GM12878 (cell line): ENCODE measurements at places on chromosomes 12 and 14. TPM values are rescaled to one million over a fixed set of nuclear protein-coding genes. Genes with fewer than 3 reads are reported as not detected.

GLTP gene
- total RNA-seq = 21.9 and 23.9 TPM in 2 replicates

DNA sequence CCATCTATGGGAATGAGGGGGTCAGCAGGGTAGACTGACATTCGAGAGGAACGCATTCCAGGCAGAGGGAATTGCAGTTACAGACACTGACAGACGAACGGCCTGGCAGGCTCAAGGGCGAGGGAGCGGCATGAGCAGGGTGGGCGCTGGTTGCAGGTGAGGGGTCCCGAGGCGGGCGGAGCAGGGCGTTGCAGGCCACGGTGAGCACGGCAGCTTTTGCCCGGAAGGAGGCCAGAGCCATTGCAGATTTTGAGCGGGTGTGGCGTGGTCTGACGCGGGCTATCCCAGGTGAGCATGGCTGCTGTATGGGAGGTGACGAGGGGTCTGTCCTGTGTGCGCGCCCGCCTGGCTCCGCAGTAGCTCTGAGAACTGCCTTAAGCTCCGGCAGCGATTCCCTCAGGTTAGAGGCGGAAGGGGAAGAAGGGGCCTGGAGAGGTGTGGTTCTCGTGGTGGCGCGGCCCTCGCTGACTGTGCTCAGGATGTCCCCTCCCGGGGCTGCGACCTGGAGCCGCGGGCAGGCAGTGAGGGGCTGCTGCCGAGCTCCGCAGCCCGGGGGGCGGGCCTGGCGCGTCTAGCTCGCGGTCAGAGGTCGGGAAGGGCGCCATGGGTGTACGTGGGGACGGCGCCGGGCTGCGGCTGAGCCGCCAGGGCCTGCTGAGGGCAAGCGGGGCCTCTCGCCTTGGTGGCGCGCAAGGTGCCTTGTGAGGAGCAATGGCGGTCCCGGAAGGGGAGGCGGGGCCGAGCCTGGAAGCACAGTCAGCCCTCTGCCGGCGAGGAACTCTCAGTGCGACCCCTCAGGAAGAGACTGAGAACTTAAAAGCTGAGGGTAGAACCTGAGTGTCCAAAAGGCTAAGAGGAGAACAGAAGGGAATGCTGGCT lies 177.1 kb downstream of the CACNA1C start:
- H3K36me3 ChIP-seq = no peaks in the 10 kb centered on the region
- H3K27me3 ChIP-seq = no peaks in the 10 kb centered on the region
- no peak overlapping the region for H3K4me3 ChIP-seq
- H3K27ac ChIP-seq = no peak overlapping the region
- no peaks in the 10 kb centered on the region for H3K4me1 ChIP-seq
- DNase-seq = no peak

GRCh38 chr12:47591361-47591791 lies 114.5 kb downstream of the RPAP3 start:
- no peak overlapping the region for H3K27ac ChIP-seq
- H3K4me3 ChIP-seq = no peak overlapping the region
- no peak for DNase-seq
- no peaks in the 10 kb centered on the region for H3K36me3 ChIP-seq

GRCh38 chr12:113116875-113117274 lies 18.7 kb downstream of the RASAL1 start:
- no peaks in the 10 kb centered on the region for H3K36me3 ChIP-seq
- H3K27me3 ChIP-seq = no peaks in the 10 kb centered on the region; the same call in 1 of the 2 replicates
- no peak for DNase-seq
- H3K4me1 ChIP-seq = no peaks in the 10 kb centered on the region

KIF5A gene
- 2.2 and 2.9 TPM in 2 replicates for total RNA-seq

DNA sequence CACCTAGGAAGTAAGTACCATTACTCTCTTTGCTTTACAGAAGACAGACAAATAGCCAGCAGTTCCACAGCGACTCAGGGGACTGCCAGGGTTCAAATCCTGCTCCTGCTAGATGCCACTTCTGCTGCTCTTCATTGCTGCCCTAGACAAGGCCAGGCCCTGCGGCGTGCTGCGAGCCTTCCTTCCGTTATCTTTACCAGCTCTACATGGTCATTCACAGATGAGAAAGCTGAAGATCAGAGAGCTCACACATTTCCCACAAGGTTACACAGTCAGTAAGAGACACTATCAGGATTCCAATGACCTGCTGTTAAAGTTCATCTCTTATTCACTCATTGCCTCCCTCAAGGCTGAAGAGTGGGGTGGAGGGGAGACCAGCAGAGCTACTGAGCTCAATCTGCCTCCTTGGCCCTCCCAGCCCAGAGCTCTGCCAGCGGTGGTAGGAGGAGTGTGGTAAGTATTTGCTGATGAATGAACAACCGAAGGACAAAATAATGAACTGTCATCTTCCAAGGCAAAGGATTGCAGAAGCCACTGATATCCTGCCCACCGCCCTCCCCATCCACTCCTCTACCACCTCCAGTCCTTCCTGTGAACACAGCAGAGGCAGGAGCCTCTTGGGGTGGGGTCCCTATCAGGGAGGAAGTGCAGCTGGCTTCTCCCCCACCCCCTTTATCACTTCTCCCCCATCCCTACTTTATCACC lies 14.6 kb upstream of the HDAC7 start:
- peaks cover 54% of the 10 kb centered on the region for H3K4me1 ChIP-seq
- no peak for DNase-seq

TPH2 gene
- not detected in 2 replicates for total RNA-seq

TMEM63C gene
- 0.74 and 1.3 TPM in 2 replicates for total RNA-seq

- H3K4me1 ChIP-seq = peaks cover 2% of the 10 kb centered on the region; the same call in 1 of the 2 replicates
- no peak overlapping the region for H3K27ac ChIP-seq
- H3K27me3 ChIP-seq = no peaks in the 10 kb centered on the region
- no peak overlapping the region for H3K4me3 ChIP-seq
These were observed 23.8 kb downstream of the NFKBIA start for GRCh38 chr14:35380794-35381193.

GRCh38 chr12:76080729-76081415 lies 3.6 kb downstream of the NAP1L1 start:
- 0 out of 2 replicates have a peak, but pooled peaks cover 2% of the 10 kb centered on the region for H3K36me3 ChIP-seq
- peaks cover 7% of the 10 kb centered on the region; the same call in 1 of the 2 replicates for H3K4me1 ChIP-seq
- H3K27me3 ChIP-seq = no peaks in the 10 kb centered on the region
- DNase-seq = no peak

SMCO2 gene
- 0.27 and 1.0 TPM in 2 replicates for total RNA-seq

- H3K27me3 ChIP-seq = no peaks in the 10 kb centered on the region
- peaks cover 19% of the 10 kb centered on the region for H3K4me1 ChIP-seq
- no peak overlapping the region for H3K27ac ChIP-seq
- DNase-seq = no peak
- H3K4me3 ChIP-seq = no peak overlapping the region
These were observed 225.4 kb downstream of the PTPRO start for GRCh38 chr12:15547691-15548090.

DNA sequence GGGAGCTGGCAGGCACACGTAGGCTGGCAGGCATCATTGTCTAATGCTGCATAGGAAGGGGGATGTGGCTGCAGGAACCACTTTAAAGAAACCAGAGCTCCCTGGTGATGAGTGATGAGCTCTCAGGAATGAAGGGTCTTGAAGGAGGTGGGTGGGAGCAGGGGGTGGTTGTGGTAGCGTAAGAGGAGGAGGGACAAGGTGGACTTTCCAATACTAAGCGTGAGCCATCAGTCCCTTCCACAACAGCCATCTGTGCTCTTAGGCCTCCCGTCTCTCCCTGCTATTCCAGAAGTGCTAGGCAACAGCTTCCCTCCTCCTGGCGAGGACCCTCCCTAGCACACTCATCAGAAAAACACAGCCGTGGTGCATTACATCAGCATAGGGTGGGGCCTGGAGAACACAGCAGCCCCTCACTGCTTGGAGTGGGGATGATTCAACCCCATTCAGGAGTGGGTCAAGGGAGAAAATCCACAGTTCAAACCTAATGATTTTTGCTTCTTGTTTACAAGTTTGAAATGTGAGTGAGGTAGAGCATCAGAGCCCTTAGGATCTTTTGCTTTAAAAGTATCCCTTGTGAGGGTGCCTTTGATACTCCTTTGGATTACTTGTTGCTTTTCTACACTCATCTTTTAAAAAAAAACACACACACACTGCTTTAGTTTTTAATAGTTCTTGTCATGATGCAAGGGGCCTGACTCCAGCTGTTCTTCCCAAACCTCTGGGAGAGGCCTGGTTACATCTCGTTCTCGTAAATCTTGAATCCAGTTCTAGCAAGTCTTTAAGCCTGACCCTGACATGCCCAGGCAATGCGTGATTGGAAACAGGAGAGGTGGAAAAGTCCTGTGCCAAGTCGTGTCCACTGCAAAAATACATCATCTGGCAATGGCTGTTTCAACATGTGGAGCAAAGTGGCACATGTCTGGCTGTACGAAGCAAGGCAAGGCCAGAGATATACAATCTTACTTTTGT lies 356.4 kb upstream of the DDHD1 start:
- no peak overlapping the region for H3K27ac ChIP-seq
- H3K36me3 ChIP-seq = no peaks in the 10 kb centered on the region
- no peak for DNase-seq
- no peaks in the 10 kb centered on the region for H3K4me1 ChIP-seq
- H3K4me3 ChIP-seq = no peak overlapping the region

DNA sequence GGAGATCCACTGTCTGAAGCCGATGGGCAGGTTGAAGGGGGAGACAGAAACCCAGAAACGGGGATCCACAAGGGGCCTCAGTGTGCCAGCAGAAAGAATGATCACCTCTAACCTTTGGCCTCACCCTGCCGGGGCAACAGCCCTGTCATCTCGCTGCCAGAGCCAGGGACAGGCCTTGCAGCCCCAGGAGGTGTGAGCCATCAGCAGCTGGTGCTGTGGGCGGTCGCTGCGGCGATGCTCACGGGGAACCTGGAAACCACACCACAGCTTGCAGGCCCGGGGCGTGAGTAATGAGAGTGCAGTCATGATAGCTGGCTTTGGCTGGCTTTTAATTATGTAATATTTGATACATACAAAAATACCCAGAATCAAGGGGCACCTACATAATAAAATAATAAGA lies 4.7 kb upstream of the TTC7B start:
- H3K36me3 ChIP-seq = no peaks in the 10 kb centered on the region
- no peaks in the 10 kb centered on the region for H3K4me1 ChIP-seq
- no peak for DNase-seq
- peaks cover 2% of the 10 kb centered on the region for H3K27me3 ChIP-seq
- no peak overlapping the region for H3K27ac ChIP-seq
- H3K4me3 ChIP-seq = no peak overlapping the region

FGF23 gene
- total RNA-seq = not detected in 2 replicates

GDF3 gene
- not detected in 2 replicates for total RNA-seq

GRCh38 chr12:79266343-79267144 lies 402.0 kb downstream of the SYT1 start:
- H3K4me1 ChIP-seq = no peaks in the 10 kb centered on the region
- H3K27me3 ChIP-seq = no peaks in the 10 kb centered on the region
- no peaks in the 10 kb centered on the region for H3K36me3 ChIP-seq

IL22 gene
- total RNA-seq = not detected in 2 replicates

DNA sequence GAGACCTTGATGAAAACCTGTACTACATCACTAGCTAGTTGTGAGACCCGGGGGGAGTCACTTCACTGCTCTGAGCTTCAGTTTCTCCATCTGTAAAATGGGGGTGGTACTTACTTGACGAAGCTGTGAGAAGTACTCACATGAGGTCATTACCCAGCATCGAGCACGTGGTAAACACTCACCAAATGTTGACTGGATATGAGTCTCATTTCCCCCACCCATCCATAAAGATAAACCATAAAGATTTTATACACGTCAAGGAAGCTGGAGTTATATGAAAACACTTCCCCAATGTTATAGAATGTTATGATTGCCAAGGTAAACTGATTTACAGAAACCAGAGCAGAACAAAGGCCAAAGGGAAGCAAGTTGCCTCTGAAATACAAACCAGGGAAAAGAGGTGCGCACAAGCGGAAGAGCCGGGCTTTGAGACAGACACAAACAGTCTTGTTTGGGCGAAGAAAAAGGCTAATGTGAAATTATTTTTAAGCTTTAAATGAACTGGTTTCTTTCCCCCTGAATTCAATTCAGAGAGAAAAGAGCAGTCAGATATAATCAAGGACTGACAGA lies 536.8 kb downstream of the MED13L start:
- H3K27me3 ChIP-seq = no peaks in the 10 kb centered on the region
- H3K4me3 ChIP-seq = no peak overlapping the region
- H3K4me1 ChIP-seq = no peaks in the 10 kb centered on the region
- DNase-seq = no peak

DNA sequence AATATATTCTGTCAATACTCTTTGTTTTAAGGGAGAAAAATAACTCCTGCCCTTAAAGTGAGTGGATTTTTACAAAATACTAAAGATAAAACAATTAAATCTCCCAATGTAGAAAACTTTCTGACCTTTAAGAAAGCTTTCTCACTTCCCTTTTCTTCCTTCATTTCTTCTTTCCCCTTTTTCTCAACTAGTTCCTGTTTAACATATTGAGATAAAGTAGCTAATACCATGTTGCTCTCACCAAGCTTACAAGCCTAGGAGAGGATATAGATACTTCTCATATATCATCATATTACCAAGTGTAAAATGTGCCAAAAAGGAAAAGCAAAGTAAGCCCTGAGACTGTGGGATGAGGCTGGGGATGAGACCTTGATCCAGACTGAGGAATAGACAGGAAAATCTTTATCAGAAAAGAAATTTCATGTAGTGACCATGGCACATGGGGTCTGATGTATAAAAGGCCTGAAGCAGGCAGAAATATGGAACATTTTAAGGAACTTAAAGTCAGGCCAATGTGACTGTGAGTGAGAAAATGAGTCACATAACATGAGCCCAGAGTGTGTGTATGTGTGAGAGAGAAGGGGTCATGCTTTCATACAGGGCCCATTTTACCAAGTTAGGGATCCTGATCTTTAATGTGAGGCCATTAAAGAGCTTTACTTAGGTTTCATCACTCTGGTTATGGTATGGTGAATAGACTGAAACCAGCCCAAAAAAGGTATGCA lies 1.6 kb upstream of the RPL10L start:
- H3K27me3 ChIP-seq = no peaks in the 10 kb centered on the region
- H3K36me3 ChIP-seq = no peaks in the 10 kb centered on the region
- no peaks in the 10 kb centered on the region for H3K4me1 ChIP-seq
- no peak for DNase-seq
- no peak overlapping the region for H3K27ac ChIP-seq
- H3K4me3 ChIP-seq = no peak overlapping the region

GRCh38 chr14:51321036-51321435 lies 81.0 kb downstream of the TMX1 start:
- no peaks in the 10 kb centered on the region for H3K27me3 ChIP-seq
- DNase-seq = no peak
- no peak overlapping the region for H3K4me3 ChIP-seq
- H3K36me3 ChIP-seq = no peaks in the 10 kb centered on the region
- no peaks in the 10 kb centered on the region for H3K4me1 ChIP-seq
- H3K27ac ChIP-seq = no peak overlapping the region

DNA sequence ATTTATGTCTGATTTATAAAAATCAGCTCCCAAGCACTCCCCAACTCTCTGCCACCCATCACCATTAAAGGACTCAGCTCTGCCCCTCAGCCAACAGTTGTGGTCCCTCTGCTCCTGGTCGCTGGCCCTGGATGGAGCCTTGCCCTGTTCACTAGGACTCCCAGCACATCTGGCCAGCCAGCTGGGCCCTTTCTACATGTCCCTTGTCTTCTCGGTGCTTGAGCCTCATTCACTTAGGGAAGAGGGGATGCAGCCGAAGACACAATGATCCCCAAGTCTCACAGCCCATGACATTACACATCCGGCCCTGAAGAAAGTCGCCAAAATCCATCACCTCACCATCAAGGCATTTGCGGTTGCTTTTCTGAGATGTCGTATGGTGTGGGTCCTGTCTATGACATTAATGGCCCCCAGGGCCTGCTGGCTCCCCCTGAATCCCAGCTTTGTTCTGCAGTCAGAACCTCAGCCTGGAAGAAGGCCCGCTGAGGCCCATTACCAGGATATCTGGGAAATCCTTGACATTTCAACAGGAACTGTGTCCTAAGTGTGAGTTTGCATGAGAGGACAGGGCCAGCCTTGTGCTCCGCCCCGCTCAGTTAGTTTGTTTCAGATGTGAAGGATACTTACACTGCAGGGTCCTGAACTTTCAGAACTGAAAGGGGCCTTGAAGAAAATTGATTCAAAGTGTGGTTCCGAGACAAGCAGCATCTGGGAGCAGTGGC lies 19.1 kb downstream of the TSPAN11 start:
- no peak for DNase-seq
- no peak overlapping the region for H3K4me3 ChIP-seq
- H3K36me3 ChIP-seq = no peaks in the 10 kb centered on the region
- H3K27ac ChIP-seq = no peak overlapping the region
- no peaks in the 10 kb centered on the region for H3K27me3 ChIP-seq
- no peaks in the 10 kb centered on the region for H3K4me1 ChIP-seq
